ENCODE measurements at places on chromosomes 5 and 9.

- no peak for DNase-seq
Measured at GRCh38 chr5:36300927-36301540, 668 bp downstream of the RANBP3L start.

DNA sequence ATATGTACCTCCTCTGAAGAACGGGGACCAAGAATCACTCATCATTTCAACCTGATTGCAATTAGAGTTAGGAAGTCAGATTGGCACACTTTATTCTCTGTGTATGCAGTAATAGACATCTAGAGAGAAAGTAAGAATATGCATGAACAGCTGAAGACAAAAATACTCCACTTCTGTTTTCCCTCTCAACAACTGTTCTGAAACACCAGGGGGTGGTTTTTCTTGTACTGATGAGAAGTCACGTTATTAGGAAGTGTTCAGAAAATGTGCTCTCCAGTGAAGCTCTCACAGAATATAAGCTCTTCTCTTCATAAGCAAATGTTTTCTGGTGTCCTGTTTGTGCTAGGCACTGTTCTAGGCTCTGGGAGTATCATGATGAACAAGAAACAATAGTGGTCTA, 531.7 kb upstream of the C9orf72 start:
- DNase-seq, result no peak

DNA sequence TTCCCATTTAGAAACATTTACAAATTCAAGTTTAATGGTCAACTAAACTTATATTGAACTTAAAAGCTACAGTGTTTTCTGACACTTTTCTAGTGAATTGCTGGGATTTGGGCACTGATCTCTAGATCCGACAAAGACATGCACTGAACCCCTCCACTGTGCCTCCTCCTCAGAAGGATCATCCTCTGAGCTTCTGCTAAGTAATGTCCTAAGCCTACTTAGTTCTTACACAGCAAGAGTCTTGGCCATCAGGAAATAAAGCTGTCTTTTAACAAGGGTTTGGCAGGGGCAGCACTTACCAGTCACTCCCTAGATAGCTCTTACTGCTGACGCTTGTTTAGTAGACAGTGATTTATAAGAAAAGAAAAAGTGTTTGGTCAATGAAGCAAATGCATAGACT, 50.5 kb downstream of the FAM81B start:
- no peak for DNase-seq

DNA sequence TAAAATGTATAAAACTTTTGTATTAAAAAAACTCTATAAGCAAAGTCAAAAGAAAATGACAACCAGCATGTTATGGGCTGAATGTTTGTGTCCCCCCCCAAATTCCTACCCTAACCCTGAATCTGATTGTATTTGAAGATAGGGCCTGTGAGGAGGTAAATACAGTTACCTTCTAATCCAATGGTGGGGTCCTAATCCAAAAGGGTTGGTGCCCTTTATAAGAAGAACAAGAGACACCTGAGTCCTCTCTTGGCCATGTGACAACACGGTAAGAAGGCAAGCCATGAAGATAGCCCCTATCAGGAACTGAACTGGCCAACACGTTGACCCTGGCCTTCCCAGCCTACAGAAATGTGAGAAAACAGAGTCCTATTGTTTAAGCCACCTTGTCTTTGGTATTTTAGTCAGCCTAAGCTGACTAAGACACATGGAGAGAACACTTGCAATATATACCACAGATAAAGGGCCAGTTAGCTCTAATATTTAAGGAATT, 49.7 kb upstream of the AKNA start:
- no peak for DNase-seq

Data from CD4-positive, alpha-beta T cell treated with Interleukin-21 for 1 hour (primary cell).